HFF-Myc (cell line): ENCODE measurements at places on chromosomes 4 and X.
A peak's percentile ranks its signal among the peaks of the same experiment; 100 is the strongest.

DNA sequence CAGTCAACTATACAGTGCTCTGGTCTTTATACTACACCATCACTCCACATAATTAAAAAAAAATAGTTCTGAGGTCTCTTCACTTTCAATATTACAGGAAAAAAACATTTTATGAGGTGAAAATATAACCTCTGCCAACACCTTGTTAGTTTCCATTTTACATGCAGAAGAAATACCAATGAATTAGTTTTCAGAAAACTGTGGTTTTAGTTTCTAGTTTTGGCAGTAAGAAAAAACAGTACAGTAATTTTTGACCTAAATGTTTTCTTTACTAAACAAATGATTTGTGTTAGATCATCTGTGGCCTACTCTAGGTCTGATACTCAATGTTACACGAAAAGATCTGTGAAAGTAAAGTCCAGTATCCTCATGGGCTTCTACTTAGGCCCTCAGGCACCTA is 10.0 kb downstream of the SULT1E1 start:
- no peak for DNase-seq

- no peak for DNase-seq
Measured at GRCh38 chr4:8439168-8439567, 1.4 kb downstream of the ACOX3 start.

DNA sequence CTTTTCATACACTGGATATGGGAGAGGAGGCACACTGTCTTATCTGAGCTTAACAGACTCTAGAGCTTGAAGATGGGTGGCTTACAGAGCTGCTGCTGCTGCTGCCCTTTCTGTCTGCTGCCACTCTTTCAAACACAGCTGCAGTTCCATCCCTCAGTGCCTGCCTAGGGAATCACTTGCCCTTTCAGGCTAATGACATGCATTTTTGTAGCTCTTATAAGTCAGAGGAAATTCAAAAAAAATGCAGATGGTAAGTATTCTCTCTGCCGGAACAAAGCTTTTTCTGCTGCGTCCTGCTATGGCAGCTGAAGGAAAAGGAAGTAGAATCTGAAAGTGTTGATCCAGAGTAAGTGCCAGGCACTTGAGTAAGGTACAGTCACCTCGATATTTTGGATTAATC is 460.4 kb upstream of the DIAPH2 start:
- no peak for DNase-seq

DNA sequence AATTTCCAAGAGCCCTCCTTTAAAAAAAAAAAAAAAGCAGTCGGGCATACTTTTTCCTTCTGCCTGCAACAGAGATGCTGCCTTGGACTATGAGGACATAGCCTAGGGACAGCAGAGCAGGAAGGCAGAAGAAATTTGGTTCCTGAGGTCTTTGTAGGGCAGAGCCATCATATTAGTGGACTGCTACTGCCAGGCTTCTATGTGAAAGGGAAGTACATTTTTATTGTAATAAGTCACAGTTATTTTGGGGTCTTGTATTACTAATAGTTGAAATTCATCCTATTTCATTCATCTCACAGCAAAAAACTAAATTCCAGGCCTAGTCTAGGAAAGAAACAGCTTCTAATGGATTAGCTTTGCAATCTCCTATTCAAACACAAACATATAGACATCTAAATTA is 211.2 kb downstream of the NSUN7 start:
- no peak for DNase-seq

GRCh38 chr4:22490718-22491315 is 25.0 kb downstream of the ADGRA3 start:
- no peak for DNase-seq

DNA sequence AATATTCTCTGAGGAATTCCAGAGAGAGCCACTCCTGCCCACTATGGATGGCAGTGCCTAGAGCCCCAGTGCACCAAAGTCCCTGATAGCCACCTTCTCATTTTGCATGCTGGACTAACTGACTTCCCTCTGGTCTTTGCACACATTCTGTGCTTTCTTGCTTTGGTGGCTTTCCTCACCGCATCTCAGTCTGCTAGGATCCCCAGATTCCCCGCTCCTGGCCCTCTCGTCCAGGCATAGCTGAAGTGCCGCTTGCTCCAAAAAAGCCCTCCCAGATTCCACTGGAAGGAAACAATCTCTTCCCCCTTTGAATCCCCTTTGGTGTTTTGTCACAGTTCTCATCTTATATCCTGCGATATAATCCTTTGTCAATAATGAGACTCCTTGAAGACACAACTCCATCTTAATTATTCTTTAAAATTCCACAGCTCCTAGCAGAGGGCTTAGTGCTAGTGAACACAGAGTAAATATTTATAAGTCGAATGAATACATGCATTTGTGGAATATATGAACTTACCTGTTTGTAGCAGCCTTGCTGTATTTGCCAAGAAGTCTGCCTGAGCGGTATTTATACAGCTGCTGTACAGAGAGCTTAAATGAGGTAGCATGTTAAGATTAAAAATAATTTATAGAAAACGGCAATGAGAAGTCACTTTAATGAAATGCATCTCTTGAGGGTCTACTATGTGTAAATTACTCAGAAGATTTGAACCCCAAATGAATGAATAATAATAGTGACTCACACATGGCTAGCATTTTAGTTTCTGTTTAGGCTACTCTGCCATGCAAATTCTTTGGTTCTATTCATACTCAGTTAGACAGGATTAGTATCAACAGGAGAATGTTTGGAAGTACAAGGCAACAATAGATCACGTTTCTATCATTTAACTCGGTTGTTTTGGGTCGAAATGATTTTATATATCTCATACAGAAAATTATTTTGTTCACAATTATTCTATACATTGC is 421.9 kb upstream of the TENM3 start:
- DNase-seq: no peak

DNA sequence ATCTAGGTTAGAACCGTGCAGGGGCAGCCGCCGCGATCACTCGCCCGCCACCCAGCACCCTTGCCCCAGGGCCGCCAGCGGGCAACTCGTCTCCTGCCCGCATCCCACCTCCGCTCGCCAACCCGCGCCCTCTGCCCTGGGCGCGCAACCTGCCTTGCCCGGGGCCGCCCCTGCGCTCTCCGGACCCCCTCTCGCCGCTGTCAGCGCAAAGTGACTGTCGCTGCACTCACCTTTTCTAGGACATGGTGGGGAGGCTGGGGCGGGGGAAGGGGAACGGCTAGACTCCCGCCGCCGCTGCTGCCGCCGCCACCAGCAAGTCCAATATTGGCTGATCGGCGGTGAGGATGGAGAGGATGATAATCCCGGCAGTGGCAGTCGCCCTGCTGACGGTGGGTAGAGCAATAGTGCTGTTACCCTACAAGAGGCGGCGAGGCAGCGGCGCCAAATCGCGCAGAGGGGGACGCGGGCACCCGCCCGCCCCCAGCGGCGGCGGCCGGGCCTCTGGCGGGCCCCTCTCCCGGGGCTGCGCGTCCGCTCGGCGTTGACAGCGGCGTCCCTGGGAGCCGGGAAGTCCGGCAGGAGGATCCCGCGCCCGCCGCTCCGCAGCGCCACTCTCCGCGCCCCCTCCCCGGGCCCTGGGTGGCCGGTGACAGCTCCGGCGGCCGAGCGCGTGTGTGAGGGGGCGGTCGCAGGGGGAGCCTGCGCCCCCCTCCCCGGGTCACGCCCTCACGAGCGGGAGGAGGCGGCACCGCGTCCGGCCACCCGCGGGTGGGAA is 2.3 kb upstream of the NR3C2 start:
- no peak for DNase-seq

- no peak for DNase-seq
Measured at GRCh38 chr4:137623013-137623412, 90.7 kb upstream of the PCDH18 start.

DNA sequence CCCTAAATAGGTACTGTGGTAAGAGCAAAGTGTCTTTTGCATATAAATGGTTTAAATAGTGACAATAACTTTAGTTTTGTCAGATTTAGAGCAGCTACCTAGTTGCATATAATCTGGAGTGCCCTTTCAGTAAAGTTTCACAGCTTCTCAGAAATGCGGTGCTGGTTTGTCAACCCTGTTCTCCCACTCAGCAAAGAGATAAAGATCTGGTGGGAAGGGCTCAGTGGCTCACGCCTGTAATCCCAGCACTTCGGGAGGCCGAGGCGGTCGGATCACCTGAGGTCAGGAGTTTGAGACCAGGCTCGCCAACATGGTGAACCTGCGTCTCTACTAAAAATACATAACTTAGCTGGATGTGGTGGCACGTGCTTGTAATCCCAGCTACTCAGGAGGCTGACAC is 45.6 kb upstream of the TENM3 start:
- no peak for DNase-seq

DNA sequence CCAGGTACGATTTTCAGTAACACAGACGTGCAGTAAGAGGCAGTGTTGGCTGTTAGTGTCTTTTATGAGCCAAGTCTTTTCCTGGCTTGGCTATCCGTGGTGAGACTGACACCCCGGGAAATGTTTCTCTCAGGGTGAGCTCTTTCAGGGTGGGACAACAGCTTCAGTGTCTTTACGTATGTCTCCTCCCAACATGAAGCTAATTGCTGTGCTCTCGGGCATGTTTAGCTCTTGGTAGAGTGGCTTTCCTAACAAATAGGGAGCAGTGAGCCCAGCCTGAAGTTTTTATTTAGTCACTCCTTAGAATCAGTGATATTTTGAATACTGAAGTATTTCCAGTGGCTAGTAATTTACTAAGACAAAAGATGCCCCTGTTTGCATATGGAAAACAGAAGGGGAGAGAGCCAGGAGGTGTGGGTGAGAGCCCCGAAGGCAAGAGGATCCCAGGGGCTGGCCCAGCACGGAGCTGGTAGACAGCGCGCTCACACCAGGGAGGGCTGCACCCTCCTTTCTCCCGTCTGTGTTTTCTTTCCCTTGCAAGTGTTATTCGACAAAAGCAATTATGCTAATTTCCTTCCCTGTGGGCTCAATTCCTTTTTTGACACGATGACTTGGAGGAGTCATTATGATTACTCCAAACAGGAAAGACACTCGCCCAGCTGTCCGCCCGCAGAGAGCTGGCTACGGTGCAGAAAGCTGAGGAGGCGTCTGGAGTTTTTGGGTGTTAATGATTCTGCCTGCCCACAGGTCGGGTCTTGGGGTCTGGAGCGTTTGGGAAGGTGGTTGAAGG is 47.7 kb downstream of the PDGFRA start:
- DNase-seq: no peak

- DNase-seq: no peak
Measured at GRCh38 chr4:17721496-17722355, 59.7 kb downstream of the FAM184B start.

DNA sequence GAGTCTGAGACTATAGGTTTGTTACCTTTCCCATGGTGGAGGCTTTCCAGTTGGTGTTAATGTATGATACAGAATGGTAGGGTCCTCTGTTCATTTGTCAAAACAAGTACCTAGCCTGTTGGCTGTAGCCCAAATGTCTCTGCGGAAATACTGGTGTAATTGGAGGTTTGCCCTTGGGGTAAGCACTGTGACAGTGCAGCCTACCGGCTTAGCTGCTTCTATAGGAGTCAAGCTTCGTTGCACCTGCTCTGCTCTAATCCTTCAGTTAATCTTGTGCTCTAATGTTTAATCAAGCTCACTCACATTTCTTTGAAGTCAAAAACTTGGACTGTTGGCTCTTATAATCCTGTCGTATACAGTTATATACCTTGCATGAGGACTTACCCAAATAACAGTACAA is 203.4 kb downstream of the CCNG2 start:
- DNase-seq: no peak

- no peak for DNase-seq
Measured at GRCh38 chrX:111114806-111115205, 18.8 kb downstream of the PAK3 start.

DNA sequence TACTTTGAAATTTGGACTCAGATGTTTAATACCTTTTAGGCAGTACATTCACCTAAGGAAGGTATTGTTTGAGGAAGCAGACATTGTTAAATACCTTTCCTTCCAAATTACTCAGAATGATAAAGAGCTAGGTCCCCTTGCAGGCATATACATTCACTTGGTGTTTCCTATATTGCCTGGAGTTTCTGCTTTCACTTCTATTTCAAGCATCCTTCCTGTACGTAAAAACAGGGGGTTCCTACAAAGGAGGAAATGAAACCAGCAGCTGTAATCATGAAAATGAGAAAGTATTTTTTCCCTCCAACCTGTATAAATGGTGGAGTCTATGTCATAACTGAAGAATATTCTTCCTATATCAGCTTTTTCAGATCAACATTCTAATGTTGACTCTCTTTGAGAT is 90.4 kb upstream of the RASGEF1B start:
- no peak for DNase-seq

- DNase-seq: no peak
Measured at GRCh38 chr4:25984266-25984665, 70.2 kb downstream of the SMIM20 start.

- DNase-seq: no peak
Measured at GRCh38 chr4:39825741-39826231, 127.8 kb downstream of the UBE2K start.

GRCh38 chr4:154160519-154161301 is 330.9 kb downstream of the DCHS2 start:
- no peak for DNase-seq

DNA sequence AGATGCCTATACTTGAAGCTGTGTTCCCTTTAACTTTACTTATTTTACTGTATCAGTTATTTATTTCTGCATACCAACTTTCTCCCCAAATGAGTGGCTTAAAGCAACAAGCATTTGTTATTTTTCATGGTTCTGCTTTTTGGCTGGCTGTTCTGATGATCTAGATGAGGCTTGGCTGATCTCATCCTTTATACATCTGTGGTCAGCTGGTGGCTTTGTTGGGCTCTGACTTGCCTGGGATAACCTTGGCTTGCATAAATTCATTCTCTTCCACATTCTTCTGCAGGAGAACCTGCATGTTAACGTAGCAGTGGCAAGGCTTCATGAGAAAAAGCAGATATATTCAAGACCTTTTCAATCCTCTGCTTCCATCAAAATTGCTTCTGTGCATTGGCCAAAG is 1317.6 kb downstream of the ADGRL3 start:
- no peak for DNase-seq

DNA sequence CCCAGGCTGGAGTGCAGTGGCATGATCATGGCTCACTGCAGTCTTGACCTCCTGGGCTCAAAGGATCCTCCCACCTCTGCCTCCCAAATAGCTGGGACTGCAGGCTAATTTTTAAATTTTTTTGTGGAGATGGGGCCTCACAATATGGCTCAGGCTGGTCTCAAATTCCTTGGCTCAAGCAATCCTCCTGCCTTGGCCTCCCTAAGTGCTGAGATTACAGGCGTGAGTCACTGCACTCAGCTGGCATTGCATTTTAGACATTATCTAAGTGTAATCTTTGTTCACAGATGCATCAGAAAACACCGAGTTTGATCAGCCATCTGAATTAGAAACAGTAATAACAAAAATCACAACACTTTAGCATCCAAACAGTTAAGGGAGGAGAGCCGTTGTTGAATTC is 53.4 kb upstream of the CBR4 start:
- no peak for DNase-seq

GRCh38 chr4:108458681-108459080 is 161.7 kb upstream of the RPL34 start:
- DNase-seq: no peak

DNA sequence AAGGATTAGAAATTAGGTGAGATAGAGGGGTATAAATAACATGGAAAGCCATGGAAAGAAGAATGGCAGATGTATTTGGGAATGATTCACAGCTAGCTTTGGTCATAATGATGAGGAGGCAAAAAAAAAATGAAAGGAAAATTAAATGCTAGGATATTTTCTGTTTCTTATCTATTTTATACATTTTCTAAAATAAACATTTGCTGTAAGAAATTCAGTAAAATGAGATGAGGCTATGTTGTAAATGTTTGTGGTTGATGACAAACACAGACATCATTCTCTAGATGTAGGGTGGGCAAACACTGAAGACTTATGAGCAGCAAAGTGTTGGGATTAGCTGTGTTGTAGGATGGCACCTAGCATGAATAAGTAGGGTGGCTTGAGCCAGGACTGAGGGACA is 407.1 kb downstream of the IL15 start:
- peak; percentile 2 for DNase-seq
